ENCODE measurements at places on chromosomes 16 and 17.

- no peak for DNase-seq
Measured at GRCh38 chr17:70636517-70637133, 467.3 kb downstream of the KCNJ2 start.

DNA sequence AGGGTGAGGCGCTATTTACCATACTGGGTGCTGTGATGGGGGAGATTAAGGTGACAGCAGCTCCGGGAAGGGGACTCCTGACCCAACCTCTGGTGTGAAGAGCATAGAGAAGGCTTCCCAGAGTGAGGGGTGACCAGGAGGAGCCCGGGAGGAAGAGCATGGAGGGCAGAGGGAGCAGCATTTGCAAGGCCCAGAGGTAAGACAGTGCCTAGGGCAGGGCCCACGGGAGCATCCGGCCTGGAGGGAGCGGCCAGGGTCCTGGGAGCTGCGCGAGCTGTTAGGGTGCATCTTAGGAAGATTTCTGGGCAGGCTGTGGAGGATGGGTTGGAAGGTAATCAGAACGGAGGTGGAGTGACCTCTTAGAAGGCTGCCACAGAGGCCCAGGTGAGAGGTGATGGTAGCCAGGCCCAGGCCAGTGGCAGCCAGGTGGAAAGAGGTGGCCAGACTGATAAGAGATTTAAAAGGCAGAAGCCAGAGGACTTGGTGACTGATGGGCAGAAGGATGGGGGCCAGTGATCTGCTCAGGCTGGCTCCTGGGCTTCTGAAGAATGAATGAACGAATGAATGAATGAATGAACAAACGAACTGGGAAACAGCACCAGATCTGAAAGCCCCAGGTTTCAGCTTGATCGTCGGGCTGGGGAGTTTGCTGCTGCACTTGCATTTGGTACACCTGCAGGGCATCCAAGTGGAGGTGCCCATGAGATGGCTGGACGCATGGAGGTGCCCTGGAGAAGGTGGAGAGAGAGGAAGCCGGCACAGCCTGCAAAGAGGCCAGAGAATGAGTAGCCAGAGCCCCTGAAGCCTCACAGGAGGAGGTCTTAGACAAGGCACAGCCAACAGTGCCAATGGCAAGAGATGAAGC is 13.0 kb upstream of the TMEM92 start:
- no peak for DNase-seq

- no peak for DNase-seq
Measured at GRCh38 chr16:28492511-28492910, 637 bp upstream of the CLN3 start.

DNA sequence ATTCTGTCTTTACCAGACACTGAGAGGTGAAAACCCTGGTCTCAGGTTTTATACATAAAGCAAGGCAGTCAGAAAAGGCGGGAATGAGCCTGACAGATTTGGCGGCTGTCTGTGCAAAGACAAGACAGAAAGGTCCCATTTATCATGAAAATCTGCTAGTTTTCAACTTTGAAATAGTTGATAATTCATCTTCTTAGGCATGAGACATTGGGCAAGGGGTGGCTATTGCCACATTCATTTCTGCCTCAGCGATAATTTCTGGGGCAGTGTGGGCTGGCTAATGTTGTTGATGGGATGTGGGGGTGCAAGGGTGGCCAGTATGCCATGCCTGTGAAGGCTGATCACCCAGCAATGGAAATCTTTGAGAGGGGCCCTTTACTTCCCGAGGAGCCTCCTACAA is 173.8 kb upstream of the RPH3AL start:
- DNase-seq: no peak

- no peak for DNase-seq
Measured at GRCh38 chr16:88820385-88821025, 8.8 kb upstream of the APRT start.

DNA sequence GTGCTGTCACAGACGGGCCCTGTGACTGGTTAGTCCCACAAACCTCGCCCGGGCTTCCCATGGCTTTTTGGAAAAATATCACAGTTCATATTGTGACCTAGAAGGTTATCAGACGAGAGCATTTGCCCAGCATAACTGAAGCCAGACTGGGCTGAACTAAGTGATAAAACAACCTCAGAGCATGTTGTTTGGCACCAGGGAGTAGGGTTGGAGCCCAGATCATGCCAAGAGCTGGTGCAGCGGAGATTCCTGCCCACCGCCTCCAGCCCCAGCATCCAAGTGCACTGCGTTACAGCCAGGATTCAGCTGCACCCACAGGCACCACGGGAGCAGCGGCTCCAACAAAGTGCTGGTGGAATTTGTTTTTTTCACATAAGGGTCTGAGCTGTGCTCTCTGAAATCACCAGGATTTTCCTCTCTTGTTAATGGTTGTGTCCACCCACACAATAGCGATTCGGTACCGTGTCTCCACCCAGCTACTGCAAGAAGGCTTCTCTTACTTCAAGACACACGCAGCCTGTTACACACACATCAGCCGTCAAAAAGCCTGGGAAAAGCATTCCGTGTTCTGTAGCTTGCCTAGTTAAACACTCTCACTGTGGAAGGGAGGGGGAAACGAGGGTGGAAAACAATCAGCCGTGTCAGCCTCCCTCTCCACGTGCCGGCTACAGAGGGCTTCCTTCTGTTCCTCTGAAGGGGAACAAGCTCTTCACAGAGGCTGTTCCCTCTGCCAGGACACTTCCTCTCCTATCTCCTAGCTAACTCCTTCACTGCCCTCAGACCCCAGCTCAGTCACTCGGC is 273.8 kb downstream of the C16orf95 start:
- no peak for DNase-seq

DNA sequence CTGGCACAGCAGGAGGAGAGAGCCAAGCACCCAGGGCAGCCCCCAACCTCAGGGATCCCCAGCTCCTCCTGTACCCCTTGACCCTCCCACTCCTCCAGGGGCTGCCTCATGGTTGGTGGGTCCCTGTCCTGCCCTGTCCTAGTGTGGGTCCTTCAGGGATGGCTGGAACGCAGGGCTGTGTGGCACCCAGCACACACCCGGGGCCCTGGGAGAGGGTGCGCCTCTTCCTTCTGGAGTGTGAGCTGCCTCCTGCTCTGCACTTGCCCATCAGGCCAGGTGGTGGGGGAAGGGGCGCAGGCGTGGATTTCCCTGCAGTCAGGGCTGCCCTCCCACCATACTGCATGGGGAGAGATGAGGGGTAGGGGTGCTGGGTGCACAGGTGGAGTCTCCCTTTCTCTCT is 42.6 kb downstream of the SOCS1 start:
- no peak for DNase-seq

- DNase-seq: no peak
Measured at GRCh38 chr16:71226229-71227141, 4.0 kb downstream of the HYDIN start.

- no peak for DNase-seq
Measured at GRCh38 chr17:1212946-1213345, 33.2 kb upstream of the ABR start.

DNA sequence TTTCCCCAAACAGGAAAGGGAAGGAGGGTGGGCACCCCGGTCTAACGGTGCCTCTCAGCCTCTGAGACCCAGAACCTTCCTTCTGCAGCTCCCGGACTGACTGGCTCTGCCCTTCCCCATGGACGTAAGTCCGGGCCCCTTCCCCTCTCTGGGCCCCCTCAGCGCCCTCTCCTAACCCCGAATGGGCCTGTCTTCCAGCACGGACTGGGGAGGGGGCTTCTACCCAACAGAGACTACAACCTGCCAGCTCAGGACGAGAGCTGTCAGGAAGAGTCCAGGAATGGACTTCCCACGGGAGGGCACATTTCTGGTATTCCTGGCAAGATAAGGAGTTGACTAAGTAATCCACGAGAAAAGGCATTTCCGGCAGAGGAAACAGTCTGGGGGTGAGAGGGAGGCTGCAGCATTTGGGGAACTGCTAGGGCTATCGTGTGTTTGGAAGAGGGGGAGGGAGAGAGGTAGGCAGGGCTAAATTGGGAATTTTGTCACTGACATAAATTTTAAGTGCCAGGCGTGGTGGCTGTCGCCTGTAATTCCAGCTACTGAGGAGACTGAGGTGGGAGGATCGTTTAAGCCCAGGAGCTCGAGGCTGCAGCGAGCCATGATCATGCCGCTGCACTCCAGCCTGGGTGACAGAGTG is 12.1 kb upstream of the ALDOA start:
- DNase-seq: peak; percentile 64

GRCh38 chr16:60137891-60138290 is 1403.8 kb upstream of the GOT2 start:
- no peak for DNase-seq

DNA sequence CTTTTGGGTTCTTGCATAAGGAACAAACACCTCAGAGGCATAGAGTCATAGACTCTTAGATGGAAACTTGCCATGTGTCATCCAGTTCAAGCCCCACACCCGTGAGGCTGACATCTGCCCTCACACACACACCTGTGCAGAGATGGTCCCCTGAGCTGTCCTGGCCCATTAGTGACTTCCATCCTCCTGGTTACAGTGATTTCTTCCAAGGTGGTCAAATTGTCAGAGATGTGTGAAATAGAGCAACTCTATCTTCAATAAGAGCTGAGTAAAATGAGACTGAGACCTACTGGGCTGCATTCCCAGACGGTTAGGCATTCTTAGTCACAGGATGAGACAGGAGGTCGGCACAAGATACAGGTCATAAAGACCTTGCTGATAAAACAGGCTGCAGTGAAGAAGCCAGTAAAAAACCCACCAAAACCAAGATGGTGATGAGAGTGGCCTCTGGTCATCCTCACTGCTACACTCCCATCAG is 342.2 kb upstream of the TNRC6C start:
- DNase-seq: peak; percentile 32

DNA sequence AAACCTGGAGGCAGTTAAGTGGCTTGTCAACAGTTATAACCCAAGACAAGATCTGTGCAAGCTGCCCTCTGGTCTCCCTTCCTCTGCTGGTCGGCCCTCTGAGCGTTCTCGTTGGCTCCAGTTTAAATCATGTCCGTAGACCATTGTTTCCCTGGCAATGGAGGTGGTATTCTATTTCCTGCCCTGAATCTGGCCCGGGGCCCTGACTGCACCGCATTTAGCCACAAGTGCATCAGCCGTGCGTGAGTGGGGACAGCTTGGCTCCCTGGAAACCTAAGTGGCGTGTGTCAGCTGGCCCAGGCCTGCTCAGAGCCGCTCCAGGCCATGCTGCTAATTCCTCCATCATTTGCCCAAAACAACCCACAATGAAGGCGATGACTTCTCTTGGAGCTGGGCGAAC is 15.0 kb upstream of the MYLK3 start:
- no peak for DNase-seq

DNA sequence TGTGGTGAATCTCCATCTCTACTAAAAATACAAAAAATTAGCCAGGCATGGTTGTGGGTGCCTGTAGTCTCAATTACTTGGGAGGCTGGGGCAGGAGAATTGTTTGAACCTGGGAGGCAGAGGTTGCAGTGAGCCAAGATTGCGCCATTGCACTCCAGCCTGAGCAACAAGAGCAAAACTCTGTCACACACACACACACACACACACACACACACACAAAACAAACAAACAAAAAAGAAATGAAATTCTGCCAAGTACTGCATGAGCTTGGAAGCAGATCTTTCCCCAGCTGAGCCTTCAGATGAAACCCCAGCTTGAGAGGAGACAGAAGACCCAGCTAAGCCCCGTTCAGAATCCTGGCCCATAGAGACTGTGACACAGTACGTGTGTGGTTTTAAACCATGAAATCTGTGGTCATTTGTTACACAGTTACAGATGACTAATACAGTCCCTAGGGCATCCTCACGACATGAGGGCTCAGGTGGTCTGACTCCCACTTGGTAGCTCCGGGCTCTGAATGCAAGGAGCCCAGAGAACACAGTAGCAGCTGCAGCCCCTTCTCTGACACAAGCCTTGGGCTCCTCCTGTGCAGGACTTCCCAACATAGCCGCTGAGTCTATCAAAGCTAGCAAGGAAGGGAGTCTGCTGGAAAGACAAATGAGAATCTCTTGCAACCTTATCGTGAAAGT is 132.8 kb downstream of the SEC14L1 start:
- DNase-seq: no peak

DNA sequence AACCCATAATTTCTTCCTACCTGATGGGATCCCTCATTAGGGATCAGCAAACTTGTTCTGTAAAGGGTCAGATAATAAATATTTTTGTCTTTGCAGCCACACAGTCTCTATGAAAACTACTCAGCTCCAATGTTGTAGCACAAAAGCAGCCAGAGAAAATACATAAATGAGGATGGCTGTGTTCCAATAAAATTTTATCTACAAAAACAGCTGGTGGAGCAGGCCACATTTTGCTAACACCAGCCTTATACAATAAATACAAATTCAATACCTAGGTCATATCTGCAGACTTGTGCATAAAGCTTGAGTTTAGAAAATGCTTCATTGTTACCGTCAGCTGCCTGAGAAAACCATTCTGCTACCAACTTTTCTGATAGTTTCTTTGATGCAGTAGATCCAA is 38.4 kb upstream of the INTS2 start:
- no peak for DNase-seq

GRCh38 chr16:73887911-73888310 is 408.7 kb upstream of the PSMD7 start:
- no peak for DNase-seq

DNA sequence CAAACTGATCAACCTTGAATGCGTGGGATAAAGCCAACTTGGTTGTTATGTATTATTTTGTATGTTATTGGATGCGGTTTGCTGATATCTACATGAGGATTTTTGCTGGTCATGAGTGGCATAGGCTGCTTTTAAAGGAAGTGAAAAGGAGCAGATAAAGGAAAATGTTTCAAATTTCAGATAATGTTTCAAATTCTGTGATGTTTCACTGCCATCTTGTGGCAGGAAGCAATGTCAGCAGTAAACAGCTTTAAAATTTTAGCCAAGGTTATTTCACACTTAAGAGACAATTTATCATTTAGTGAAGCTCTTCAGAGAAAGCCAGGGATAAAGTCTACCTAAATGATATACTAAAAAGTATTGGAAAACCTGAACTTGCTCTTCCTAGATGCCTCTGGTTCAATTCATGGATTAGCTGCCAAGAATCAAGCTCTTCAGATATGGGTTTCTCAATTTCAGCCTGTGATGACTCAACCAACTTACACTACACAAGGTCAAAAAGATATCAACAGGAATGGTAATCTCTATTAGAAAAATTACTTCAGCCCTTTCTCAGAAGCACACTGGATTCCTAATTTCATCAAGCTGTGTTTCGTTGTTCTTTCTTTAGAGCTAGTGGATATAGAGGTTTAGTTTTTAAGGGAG is 136.0 kb upstream of the C17orf78 start:
- DNase-seq: no peak

GRCh38 chr17:52831536-52831935 is 673.0 kb upstream of the CA10 start:
- no peak for DNase-seq
